Amygdala (tissue), 56 donors: ENCODE measurements at places on chromosomes 1 and 21.
A peak's percentile ranks its signal among the peaks of the same experiment; 100 is the strongest.

DNA sequence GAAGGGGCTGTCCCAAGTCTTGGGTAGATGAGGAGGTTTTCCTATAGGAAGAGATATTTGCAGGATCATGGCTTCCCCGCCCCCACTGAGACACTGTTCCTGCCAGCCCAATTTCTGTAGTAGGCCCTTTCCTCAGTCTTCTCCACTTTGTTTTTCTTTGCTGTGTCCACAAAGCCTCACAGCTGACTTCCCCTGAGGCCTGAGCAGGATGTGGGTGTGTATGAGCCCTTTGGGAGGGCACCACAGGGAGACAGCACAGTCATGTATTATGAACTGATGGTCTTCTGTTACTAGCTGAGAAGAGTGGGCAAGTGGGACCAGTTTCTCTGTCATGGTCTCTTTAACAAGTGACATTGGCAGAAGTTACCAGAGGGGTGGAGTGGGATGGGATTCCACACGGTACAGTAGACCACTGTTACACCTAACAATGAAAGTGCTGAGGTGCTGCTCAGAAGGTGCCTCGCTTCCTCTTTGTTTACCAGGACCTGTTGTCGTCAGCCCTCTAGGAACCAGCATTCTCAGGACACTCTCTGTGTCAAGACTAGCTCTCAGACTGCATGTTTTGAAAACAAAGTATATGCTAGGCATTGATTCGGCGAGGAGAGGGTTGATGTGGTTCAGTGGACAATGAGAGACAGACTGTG lies 253.8 kb upstream of the HOOK1 start:
- no peak for DNase-seq

- no peak for DNase-seq
Observed at GRCh38 chr1:111129376-111129775, 10.5 kb downstream of the DRAM2 start.

DNA sequence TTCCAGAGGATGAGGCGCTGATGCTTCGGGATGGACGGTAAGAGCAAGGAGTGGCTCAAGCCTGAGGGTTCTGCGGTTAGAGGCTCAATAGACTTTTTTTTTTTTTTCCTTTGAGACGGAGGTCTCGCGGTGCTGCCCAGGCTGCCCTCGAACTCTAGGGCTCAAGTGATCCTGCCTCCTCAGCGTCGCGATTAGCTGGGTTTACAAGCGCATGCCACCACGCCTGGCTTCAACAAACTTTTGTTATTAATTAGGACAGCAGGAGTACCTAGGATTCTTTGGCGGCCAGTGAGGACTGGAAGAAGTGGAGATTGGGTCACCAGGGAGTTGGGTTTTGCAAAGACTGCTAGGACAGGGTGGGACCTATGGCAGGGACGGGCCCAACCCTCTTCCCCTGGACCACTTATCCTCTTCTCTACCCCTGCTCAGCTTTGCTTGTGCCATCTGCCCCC lies 587 bp downstream of the SCNM1 start:
- no peak for DNase-seq

- no peak for DNase-seq
Observed at GRCh38 chr1:6106321-6106731, 60.6 kb downstream of the KCNAB2 start.

DNA sequence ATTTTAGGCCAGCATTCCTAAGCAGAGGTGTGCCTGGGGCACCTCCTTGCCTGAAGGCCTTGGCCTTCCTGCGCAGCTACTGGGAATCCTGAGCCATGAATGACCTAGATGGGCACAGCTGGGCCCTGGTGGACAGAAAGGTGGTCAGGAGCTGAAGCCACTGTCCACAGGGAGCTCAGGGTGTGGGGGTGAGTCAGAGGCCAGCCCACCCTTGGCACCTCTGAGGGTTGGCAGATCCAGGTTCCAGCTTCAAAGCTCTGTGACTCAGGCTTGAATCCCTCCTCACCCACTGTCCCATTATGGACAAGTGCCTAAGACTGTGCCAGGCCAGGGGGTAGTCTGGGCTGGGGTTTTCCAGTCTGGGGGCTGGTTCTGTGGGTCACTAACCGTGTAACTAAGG lies 6.4 kb upstream of the EDN2 start:
- DNase-seq, result no peak

DNA sequence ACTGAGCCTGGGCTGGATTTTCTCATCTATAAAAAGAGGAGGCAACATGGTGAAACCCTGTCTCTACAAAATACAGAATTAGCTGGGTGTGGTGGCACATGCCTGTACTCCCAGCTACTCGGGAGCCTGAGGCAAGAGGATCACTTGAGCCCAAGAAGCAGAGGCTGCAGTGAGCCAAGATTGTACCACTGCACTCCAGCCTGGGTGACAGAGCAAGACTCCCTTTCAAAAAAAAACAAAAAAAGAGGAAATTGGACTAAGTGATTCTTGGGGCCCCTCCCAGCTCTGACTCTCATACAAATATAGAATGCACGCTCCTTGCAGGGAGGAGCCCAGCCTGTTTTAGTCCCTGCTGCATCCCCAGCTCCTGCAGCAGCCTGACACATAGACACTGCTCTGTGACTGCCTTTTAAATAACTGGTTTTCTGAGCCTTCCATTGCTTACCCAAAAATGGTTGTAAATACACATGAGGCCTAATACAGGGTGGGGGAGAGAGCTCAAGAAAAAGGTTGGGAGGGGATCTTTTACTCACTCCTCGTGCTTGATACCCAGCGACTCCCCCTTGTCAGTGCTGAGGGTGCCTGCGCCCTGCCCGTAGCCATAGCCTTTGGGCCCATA lies 17.2 kb downstream of the CSRP1 start:
- DNase-seq, result no peak

DNA sequence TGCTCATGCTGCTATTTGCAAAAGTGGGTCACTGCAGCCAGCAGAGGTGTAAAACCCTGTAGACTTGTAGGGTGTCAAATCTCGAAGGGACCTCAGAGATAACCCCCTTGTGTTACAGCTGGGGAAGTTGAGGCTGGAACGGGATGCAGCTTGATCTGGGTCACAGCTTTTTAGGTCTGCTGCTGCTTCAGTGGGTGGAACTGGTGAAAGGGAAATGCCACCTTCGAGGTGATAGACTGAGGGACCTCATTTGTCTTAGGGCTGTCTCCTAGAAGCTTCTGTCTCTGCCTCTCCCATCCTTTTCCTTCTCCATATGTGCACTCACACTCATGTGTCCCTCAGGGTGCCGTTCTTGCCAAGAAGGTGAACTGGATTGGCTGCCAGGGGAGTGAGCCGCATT lies 35.4 kb downstream of the QSOX1 start:
- no peak for DNase-seq

- no peak for DNase-seq
Observed at GRCh38 chr1:184350573-184350972, 36.3 kb upstream of the C1orf21 start.

GRCh38 chr1:168691541-168691940 lies 37.5 kb downstream of the DPT start:
- DNase-seq, result no peak

DNA sequence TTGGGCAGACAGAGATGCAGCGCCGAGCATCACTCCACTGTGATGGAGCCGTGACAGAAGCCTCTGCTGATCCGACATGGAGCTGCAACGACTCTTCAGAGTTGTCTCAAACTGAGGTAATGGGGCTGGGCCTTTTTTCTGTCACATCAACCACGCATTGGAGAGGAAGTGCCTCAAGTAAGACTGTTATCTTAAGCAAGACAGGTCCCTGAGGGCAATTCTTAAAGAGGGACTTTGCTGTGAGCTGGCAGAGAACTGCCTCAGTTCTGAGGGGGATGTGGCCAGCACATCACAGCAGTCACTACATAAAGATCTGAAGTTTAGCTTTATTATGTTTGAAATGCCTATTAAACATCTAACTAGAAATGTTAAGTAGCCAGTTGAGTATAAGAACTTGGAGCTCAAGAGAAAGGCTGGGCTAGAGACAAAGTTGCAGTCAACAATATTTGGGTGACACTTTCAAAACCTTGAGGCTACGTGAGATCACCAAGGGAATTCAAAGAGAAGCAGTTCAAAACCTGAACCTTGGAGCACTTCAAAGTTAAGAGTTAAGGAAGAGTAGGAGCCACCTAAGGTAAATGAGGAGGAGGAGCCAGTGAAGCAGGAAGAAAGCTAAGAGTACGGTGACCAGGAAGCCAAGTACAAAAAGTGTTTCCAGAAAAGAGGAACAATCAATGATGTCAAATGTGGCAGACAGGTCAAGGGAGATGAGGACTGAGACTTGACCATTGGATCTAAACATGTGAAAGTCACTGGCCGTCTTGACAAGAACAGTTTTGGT lies 54.2 kb upstream of the BCL9 start:
- no peak for DNase-seq

DNA sequence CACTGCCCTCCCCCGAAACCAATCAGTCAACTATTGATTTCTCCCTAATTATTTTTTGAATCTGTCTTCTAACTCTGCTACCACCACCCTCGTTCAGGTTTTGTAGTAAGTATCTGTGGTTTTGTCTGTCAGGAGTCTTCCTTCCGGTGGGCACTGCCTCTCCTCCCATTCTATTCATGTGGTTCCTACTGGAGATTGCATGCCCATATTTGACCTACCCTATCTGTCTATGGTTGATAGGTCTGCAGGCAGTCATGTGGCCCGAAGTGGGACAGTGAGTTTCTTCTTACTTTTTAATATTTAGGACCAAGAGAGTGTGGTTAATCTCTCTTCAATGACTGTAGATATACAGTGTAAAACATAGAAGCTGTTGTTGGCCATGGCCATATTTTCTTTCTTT lies 17.8 kb upstream of the MAST2 start:
- DNase-seq, result no peak

GRCh38 chr1:46333300-46334029 lies 7.1 kb upstream of the NSUN4 start:
- DNase-seq, result no peak

DNA sequence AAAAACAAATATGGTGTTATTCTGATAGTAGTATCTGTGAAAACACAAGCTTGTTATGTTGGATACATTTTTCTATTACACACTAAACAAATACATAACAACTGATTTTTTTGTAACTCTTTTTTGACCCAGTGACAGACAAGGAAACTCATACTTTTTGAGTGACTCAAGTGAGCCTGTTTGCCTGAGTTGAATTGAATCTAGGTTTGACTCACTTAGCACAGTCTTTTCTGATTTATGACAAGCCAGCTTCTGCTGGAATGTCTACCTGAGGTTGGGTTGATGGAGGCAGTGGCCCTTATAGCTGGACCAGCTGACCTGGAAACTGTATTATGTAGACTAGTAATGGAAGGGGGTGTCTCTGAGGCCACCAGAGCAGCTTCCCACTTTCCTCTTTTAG lies 4.2 kb upstream of the CLCA4 start:
- DNase-seq, result no peak

GRCh38 chr1:27554293-27554692 lies 49.7 kb downstream of the AHDC1 start:
- DNase-seq, result no peak

- no peak for DNase-seq
Observed at GRCh38 chr1:243892456-243892855, 42.4 kb upstream of the AKT3 start.

DNA sequence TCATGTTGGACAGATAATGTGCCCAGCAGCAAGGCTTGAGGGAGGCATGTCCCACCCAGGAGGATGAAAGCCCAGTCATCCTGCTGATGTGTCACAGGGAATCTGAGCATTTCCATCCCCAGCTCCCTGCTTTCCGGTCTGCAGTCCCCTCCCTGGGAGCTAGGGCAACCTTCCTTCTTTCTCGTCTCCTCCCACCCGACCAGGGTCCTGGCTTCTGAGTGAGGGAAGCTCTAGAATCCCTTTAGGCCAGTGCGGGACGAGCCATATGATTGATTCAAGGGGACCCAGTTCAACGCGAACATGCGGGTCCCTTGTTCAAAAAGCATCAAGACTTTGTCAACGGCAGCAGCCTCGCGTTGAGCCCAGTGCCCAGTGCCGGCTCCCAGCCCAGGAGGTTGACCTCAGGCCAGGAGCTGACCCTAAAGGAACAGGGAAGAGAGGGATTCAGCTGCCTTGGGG lies 96.7 kb upstream of the TMPRSS2 start:
- no peak for DNase-seq

GRCh38 chr1:179010671-179011070 lies 15.0 kb upstream of the FAM20B start:
- DNase-seq, result no peak

DNA sequence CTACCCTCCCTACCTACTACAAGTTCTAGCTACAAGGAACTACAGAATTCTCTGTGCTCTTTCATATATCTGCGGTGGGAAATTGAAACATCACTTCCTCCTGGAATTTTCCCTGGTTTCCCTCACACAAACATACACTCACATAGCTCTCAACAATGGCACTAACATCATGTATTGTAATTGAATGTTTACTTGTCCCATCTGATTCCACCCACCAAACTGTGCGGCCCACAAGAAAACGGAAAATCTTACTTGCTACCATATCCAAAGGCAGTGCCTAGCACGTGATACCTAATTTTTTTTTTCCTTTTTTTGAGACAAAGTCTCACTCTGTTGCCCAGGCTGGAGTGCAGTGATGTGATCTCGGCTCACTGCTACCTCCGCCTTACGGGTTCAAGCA lies 33.9 kb downstream of the NDC1 start:
- no peak for DNase-seq

GRCh38 chr1:93440706-93441105 lies 7.2 kb upstream of the FNBP1L start:
- no peak for DNase-seq

- no peak for DNase-seq
Observed at GRCh38 chr1:26003262-26003661, 5.4 kb upstream of the PAFAH2 start.

DNA sequence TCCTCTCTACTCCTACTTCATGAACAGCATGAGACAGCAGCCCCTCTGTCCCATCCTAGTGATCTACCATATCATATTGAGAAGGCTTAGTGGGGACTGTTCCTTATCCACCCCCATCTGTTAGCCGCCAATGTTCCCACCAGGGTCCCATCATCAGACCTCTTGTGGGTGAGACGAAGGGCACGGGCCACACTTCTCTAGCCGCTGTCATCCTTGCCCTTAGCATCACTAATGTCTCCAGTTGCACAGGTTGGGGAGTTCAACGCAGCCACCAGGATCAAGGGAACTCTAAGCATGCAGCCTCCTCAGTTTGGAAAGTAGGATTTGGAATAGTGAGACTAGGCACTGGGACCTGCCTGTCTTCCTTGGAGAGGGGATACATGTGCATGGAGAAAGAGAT lies 20.1 kb downstream of the INKA2 start:
- DNase-seq, result no peak

GRCh38 chr1:1748686-1749321 lies 24.6 kb upstream of the CDK11A start:
- DNase-seq, result no peak

GRCh38 chr1:7299329-7299799 lies 471.7 kb upstream of the VAMP3 start:
- DNase-seq, result peak; percentile 22
